ENCODE measurements at places on chromosomes 2 and 18. TPM values are rescaled to one million over a fixed set of nuclear protein-coding genes. Genes with fewer than 3 reads are reported as not detected.

The PELI1 gene
- total RNA-seq = 16.5 TPM

The MEP1B gene
- total RNA-seq = not detected

The SPATS2L gene
- total RNA-seq = 51.0 TPM

The CNTNAP5 gene
- total RNA-seq = 0.08 TPM

The NTSR2 gene
- total RNA-seq = 0.74 TPM

The GAD1 gene
- total RNA-seq = 7.1 TPM

The KIF1A gene
- total RNA-seq = 0.54 TPM

The TLX2 gene
- not detected for total RNA-seq

DNA sequence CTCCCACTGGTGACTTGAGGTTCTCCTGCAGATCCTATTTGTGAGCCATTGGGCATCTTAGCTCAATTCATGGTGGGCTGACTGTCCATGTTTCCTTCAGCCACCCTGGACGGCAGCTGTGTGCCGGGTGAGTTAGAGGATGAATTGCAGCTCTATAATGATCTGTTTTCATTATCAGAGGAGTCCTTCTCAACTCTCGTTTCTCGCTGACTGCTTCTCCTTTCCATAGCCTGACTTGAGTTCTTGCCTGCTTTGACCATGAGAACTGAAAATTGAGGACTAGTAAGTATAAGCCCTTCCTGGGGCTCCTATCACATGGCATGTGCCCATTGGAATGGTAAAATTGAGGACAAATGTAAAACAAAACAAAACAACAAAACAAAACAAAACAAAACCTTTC is 121.8 kb downstream of the CDC42EP3 start:
- no peaks in the 10 kb centered on the region for H3K4me1 ChIP-seq
- DNase-seq = no peak
- no peaks in the 10 kb centered on the region for H3K36me3 ChIP-seq
- no peak overlapping the region for H3K27ac ChIP-seq

- no peak overlapping the region for H3K27ac ChIP-seq
- H3K36me3 ChIP-seq = no peaks in the 10 kb centered on the region
- H3K4me1 ChIP-seq = no peaks in the 10 kb centered on the region
- H3K4me3 ChIP-seq = no peak overlapping the region
- H3K27me3 ChIP-seq = no peaks in the 10 kb centered on the region
Observed at GRCh38 chr2:236057375-236057774, 110.8 kb downstream of the GBX2 start.

DNA sequence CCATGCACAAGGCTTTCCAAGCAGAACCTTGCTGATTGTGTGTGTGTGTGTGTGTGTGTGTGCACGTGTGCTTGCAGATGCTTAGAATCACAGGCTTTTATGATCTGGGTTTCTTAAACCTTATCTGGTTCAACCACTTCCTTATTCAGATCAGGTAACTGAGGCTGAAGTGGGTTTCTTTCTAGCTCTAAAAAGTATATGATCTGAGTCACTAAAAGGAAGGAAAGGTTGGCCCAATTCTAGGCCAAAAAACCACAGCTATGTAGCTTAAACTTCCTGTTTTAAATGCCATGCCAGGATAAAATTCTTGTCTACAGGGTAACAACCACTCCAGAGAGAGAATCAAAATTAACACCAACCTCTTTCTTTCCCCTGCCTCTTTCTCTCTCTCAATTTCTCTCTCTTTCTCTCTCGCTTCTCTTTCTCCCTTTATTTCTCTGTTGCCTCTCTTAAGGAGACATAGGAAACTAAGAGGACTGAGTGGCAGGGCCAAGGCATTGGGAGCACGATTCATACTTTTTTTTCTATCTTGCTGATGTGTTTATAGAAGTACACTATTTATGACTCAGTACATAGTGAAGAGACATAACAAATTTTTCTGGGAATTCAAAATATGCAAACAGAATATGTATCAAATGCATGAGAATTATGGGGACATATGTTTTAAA is 140.3 kb downstream of the TRIB2 start:
- no peaks in the 10 kb centered on the region for H3K27me3 ChIP-seq
- H3K36me3 ChIP-seq = no peaks in the 10 kb centered on the region
- no peak for DNase-seq
- no peak overlapping the region for H3K27ac ChIP-seq
- H3K4me1 ChIP-seq = no peaks in the 10 kb centered on the region

GRCh38 chr2:88852753-88853402 is 161.4 kb downstream of the RPIA start:
- H3K4me1 ChIP-seq = no peaks in the 10 kb centered on the region
- peaks cover under 1% of the 10 kb centered on the region for H3K27me3 ChIP-seq
- H3K27ac ChIP-seq = no peak overlapping the region
- H3K4me3 ChIP-seq = no peak overlapping the region
- no peak for DNase-seq

DNA sequence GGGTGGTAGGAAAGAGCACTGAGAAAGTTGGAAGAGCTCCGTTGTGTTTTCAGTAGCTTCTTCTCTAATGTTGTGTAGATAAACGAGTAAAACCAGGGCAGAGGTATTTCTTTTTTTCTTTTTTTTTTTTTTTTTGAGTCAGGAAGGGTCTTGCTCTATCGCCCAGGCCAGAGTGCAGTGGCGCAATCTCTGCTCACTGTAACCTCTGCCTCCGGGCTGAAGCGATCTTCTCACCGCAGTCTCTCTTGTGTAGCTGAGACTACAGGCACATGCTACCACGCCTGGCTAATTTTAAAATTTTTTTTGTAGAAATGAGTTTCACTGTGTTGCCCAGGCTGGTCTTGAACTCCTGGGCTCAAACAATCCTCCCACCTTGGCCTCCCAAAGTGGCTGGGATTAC is 6.6 kb downstream of the GRHL1 start:
- H3K27ac ChIP-seq = no peak overlapping the region
- DNase-seq = no peak
- peaks cover 15% of the 10 kb centered on the region for H3K4me1 ChIP-seq
- no peaks in the 10 kb centered on the region for H3K27me3 ChIP-seq

GRCh38 chr2:106353676-106354075 is 114.5 kb downstream of the RGPD3 start:
- no peaks in the 10 kb centered on the region for H3K27me3 ChIP-seq
- no peaks in the 10 kb centered on the region for H3K36me3 ChIP-seq
- no peak overlapping the region for H3K4me3 ChIP-seq
- no peak overlapping the region for H3K27ac ChIP-seq
- no peaks in the 10 kb centered on the region for H3K4me1 ChIP-seq
- DNase-seq = no peak

- H3K36me3 ChIP-seq = no peaks in the 10 kb centered on the region
- H3K27me3 ChIP-seq = no peaks in the 10 kb centered on the region
Observed at GRCh38 chr2:99648906-99649789, 159.3 kb upstream of the REV1 start.

DNA sequence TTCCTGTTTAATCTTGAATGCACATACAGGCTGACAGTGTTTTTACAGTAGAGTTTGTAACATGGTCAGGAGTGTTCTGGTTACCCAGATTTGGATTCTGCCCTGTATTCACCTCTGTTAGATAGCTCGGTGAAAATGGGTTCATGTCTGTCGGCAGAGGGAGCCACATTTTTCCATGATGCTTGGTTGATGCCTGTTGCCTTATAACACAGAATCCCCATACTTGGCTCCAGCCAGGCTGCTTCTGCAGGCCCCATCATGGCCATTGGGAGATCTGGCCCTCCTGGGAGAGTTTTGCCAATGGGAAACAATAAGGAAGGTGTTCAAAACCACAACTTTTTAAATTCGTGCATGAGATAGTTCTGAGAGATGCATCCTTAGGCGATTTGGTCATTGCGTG is 78.1 kb downstream of the WDSUB1 start:
- H3K4me1 ChIP-seq = no peaks in the 10 kb centered on the region
- no peaks in the 10 kb centered on the region for H3K36me3 ChIP-seq
- H3K4me3 ChIP-seq = no peak overlapping the region

GRCh38 chr2:40155728-40156127 is 296.2 kb downstream of the SLC8A1 start:
- H3K4me3 ChIP-seq = no peak overlapping the region
- H3K27ac ChIP-seq = no peak overlapping the region
- H3K4me1 ChIP-seq = no peaks in the 10 kb centered on the region
- no peak for DNase-seq
- no peaks in the 10 kb centered on the region for H3K36me3 ChIP-seq

GRCh38 chr2:11744631-11745394 is 1.6 kb upstream of the LPIN1 start:
- no peak overlapping the region for H3K4me3 ChIP-seq
- H3K27ac ChIP-seq = peak overlapping the region; percentile 29
- H3K27me3 ChIP-seq = no peaks in the 10 kb centered on the region
- H3K36me3 ChIP-seq = no peaks in the 10 kb centered on the region

GRCh38 chr2:114651933-114652332 is 209.5 kb downstream of the DPP10 start:
- no peaks in the 10 kb centered on the region for H3K36me3 ChIP-seq
- H3K4me1 ChIP-seq = no peaks in the 10 kb centered on the region
- peaks cover 3% of the 10 kb centered on the region for H3K27me3 ChIP-seq
- H3K27ac ChIP-seq = no peak overlapping the region

DNA sequence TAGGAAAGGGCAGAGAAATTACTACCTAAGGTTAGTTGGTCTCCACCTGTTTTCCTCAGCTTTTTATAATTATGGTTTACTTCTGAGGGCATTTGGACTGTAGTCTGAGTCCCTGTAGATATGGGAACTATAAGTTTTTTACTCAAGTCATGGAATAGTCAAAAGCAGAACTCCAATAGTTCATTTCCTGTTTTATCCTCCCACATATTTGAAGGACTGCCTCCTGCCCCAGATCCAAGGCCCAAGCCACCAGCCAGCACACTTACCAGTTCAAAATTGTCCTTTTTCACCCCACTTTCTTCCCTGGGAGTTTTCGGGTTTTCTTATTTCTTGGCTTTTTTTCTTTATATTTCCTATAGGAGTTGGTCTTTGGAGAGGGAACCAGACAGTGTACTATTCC is 164.1 kb downstream of the MBD5 start:
- H3K4me3 ChIP-seq = no peak overlapping the region
- no peaks in the 10 kb centered on the region for H3K4me1 ChIP-seq
- no peak overlapping the region for H3K27ac ChIP-seq
- H3K36me3 ChIP-seq = no peaks in the 10 kb centered on the region

DNA sequence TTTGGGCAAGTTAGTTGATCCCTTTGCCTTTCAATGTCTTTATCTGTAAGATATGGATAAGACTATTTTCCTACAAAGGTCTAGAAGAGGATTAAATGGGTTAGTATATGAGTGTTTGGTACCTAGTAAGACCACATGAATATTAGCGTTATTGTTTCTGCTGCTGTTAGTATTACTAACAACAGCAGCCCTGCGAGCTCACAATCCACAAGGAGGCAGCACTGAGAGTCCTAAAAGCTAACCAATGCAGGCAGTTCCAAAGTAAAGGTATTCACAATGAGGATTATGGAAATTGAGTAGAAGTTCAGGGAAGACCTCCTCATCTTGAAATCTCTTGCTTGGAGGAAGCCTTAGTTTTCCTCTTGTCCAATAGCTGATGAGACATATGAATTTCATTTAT is 248.9 kb downstream of the TDRD15 start:
- no peaks in the 10 kb centered on the region for H3K4me1 ChIP-seq
- no peaks in the 10 kb centered on the region for H3K27me3 ChIP-seq
- no peaks in the 10 kb centered on the region for H3K36me3 ChIP-seq
- DNase-seq = no peak
- H3K4me3 ChIP-seq = no peak overlapping the region
- no peak overlapping the region for H3K27ac ChIP-seq
